ENCODE measurements at places on chromosomes 3 and 15. TPM values are rescaled to one million over a fixed set of nuclear protein-coding genes. Genes with fewer than 3 reads are reported as not detected.

DNA sequence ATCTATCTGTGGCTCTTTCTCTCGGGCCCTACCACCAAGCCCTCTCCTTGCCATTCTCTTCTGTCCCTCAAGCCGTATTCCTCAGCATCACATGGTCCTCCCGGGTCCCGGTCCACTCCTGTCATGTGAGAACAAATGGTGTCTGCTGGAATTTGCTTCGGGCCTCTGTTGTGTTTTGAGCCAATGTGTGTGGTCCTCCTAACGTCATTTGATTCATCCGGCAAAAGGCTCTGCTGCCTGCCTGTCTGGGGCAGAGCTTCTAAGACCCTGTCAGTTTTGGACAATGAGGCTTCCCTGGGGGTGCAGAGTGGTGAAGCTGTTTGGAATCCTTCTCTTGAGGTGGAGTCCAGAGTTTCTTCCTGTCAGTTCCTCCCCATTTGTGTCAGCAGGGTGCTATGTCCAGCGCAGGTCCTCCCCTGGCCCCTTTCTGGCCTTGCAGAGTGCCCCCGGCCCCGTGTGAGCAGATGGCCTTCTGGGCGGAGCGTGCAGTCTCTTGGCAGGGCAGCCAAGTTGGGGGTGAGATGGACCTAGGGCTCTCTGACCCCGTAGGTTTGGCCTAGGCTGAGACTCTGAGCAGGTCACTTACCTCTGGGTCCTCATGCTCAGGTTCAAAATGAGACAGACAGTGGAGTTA is 93.6 kb downstream of the APBA2 start:
- no peak for DNase-seq

DNA sequence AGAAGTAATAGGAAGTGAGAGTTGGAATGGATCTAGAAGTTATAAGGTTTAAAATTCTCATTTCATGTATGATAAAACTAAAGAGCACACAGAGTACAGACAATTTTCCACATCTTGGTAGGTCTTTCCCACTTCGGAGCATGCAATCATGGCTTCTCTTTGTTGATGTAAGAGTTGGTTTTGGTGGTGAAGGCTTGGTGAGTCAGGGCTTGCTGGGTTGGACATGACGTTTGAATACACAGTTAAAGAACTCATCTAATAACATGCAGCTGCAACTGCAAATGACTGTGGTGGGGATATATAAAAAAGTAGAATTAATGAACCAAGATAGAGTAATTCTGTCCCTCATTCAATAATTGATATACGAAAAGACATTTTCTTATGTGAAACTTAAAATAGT is 39.5 kb upstream of the GRM7 start:
- no peak for DNase-seq

DNA sequence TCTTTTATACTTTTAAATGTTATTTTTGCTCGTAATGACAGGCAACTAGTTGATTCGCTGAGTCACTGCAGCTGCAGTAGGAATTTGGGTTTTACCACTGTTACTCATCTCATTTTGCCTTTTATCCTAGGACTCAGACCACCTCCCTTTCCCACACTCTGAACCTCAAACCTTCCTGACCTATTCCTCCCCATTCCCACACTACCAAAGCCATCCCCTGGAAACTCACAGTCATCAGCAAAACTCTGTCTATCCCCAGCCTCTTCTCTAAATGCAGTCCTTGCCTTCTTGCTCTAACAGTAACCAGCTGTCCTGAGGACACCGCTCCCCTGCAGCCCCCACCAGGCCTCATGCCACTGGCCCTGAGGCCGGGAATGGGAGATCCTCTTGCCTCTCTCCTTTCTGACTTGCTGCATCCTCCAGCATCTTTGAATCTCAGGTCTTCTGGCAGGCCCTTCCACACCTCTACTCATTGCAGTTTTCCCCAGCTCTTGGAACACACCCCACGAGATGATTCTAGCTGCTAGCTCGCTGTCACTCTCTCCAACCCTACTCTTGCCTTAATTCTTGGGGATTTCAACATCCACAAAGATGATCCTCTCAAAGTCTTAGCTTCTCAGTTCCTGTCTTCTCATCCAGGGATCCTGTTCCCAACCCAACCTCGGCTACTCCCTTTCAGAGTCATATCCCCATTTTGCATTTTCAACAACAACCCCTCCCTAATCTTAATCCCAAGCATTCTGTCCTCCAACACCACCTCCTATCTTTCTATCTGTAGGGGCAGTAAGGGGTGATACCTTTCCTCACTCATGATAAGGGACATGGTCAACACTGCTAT is 55.9 kb upstream of the C3orf80 start:
- DNase-seq = no peak

- no peak for DNase-seq
Observed at GRCh38 chr3:194421-194820, 2.1 kb upstream of the CHL1 start.

GRCh38 chr3:181998828-181999227 is 287.1 kb downstream of the SOX2 start:
- no peak for DNase-seq

- no peak for DNase-seq
Observed at GRCh38 chr15:64343222-64343621, 12.8 kb downstream of the CSNK1G1 start.

GRCh38 chr15:28459279-28459678 is 73.5 kb downstream of the GOLGA8G start:
- DNase-seq = no peak

DNA sequence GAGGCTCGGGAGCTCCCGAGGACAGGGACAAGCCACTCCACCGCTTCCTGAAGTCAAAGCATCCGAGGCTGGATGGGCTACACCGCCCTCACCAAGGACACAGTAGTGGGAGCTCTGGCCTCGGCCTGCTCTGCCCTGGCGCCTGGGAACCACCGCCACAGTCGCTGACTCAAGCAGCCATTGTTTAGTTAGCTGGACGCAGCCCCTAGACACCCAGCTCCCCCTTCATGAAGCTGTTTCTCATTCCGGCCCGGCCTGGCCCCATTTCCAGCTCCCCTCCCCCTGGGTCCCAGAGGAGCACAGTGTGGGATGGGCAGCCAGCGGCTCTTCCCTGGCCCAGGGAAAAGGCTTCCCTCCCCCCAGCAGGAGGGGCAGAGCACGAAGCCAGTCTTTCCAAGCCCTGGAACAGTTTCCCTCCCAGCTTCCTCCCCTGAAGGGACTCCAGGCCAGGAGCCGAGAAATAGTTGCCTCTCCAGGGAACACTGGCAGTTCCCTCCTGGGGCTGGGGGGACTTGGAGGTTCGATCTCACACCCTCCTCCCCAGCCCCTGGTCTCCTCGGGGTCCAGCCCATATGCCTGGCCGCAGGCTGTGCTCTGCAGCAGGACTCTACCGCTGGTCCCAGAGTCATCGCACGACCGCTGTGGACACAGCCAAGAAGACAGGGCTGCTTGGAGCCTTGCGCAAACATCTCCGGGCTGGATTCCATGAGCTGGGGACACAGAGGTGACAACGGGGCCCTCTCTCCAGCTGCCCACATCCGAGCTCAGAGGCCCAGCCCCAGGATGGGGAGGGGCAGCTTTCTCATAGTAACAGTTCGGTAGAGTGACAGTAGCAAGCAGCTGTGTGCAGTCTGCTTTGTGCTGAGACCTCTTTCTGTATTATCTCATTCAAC is 10.0 kb downstream of the PLXND1 start:
- DNase-seq = peak; percentile 94

The B2M gene
- total RNA-seq = 1,025 TPM

The CCDC174 gene
- total RNA-seq = 12.6 TPM

The ISLR gene
- total RNA-seq = 11.6 TPM

The IMPG2 gene
- total RNA-seq = 0.11 TPM

The SLC51A gene
- not detected for total RNA-seq

The GRK7 gene
- not detected for total RNA-seq

The DUOX1 gene
- total RNA-seq = 1.2 TPM

The RTP3 gene
- not detected for total RNA-seq

The SLC9C1 gene
- 1.7 TPM for total RNA-seq

The GPR62 gene
- total RNA-seq = not detected

The ISL2 gene
- not detected for total RNA-seq

Measured in Right ventricle myocardium superior (tissue), 1 donor.